ENCODE measurements at places on chromosomes 7 and 10.

- DNase-seq = peak; percentile 39
Measured at GRCh38 chr10:6141296-6142151, 52.7 kb downstream of the RBM17 start.

DNA sequence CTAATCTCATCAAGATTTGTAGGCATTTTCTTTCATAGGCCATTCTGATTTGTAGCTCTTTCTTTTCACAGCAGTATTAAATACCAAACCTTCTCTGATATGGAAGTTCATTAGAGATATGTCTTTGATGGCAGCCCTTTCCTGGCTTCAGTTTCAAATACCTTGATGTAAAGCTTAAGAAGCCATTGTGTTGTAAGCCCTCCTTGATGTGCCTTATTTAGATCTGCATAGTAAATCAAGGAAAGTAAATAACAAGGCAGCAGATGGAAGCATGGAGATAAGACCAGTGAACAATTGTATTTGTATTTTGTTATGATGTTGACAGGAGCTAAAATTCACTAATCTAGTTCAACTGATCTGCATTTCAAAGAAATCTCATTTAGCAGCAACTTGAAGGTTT is 234.9 kb upstream of the PPP1R3A start:
- DNase-seq = no peak

GRCh38 chr7:68873616-68874015 is 724.7 kb upstream of the AUTS2 start:
- DNase-seq = no peak

GRCh38 chr10:82440775-82441174 is 565.8 kb downstream of the NRG3 start:
- DNase-seq = no peak

GRCh38 chr10:114394531-114394930 is 9.8 kb downstream of the AFAP1L2 start:
- DNase-seq = no peak

GRCh38 chr7:137304624-137305235 is 38.8 kb downstream of the PTN start:
- DNase-seq = no peak

GRCh38 chr7:33667196-33667595 is 238.1 kb upstream of the BMPER start:
- no peak for DNase-seq

GRCh38 chr7:70014472-70015177 is 416.4 kb downstream of the AUTS2 start:
- no peak for DNase-seq

GRCh38 chr7:31724696-31725095 is 37.7 kb downstream of the PPP1R17 start:
- DNase-seq = no peak

DNA sequence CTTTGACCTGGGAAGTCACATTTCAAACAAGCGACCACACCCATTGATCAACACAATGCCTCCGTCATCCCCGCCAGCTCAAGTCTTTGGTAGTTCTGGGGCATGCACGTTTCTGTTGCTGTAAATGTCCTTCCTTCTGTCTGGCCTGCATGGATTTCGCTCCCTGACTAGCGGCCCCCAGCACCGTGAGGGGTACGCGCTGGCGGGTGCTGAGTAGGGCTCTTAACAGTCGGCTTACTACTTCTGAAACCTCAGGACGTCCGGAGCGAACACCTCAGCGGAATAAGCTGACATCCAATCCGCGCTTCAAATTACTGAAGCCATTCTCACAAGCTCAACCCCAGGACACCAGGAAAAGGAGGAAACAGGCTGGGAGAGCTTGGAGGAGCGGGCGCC is 505 bp downstream of the NUDCD3 start:
- DNase-seq = peak; percentile 52

GRCh38 chr7:155453296-155454182 is 4.4 kb upstream of the EN2 start:
- no peak for DNase-seq

GRCh38 chr7:113731571-113731970 is 187.2 kb downstream of the PPP1R3A start:
- no peak for DNase-seq

DNA sequence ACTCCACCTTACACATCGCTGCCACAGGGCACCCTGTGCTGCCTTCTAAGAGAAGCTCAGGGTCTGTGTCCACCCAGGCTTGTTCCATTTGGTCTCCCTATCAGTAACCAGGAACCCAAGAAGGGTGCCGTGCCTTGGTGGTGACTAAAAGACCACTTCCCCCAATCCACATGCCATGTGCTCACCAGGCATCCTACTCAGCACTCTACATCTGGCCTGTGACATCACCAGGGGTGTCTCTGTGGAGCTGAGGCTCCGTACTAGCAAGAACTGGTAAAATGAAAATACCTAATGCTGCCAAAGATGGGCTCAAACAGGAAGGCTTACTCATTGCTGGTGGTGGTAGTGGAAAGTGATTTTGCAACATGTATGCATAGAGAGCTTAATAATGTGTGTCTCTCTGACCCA is 19.0 kb upstream of the C10orf71 start:
- no peak for DNase-seq
